ENCODE measurements at places on chromosomes 3 and 15. TPM values are rescaled to one million over a fixed set of nuclear protein-coding genes. Genes with fewer than 3 reads are reported as not detected.

FAM81A gene
- 1.1 TPM for total RNA-seq

SMCO1 gene
- not detected for total RNA-seq

TF gene
- total RNA-seq = 0.12 TPM

HES1 gene
- 37.8 TPM for total RNA-seq

LYZL4 gene
- not detected for total RNA-seq

CCRL2 gene
- not detected for total RNA-seq

NMNAT3 gene
- total RNA-seq = 1.9 TPM

DNA sequence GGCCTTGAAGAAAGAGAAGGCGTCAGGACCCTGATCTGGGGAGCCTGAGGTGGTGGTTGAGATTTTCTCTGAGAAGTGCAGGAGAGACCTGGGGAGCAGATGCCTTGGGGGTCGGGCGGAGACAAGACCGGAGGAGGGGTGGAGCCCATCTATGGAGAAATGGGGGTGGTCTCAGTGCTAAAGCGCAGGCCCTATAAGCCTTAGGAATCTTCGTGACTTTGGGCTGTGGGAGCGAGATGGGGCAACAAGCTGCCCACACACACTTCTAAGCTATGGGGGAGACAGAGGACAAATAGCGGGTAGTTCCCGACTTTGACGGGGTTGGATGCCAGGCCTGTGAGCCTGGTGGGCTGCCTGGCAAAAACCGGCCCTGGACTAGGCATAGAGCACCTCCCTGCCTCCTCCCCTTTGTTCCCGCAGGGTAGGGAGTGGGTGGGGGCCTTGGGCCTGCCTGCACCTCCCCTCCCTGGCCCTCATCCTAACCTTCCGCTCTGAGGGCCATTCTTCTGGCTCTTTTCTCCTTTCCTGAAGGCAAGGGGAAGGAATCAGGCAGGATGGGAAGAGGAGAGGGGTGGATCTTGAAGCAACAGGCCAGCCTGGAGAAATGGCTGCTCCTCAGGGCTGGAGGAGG, 880 bp downstream of the NISCH start:
- H3K36me3 ChIP-seq = peaks cover 31% of the 10 kb centered on the region
- H3K27me3 ChIP-seq = no peaks in the 10 kb centered on the region

DNA sequence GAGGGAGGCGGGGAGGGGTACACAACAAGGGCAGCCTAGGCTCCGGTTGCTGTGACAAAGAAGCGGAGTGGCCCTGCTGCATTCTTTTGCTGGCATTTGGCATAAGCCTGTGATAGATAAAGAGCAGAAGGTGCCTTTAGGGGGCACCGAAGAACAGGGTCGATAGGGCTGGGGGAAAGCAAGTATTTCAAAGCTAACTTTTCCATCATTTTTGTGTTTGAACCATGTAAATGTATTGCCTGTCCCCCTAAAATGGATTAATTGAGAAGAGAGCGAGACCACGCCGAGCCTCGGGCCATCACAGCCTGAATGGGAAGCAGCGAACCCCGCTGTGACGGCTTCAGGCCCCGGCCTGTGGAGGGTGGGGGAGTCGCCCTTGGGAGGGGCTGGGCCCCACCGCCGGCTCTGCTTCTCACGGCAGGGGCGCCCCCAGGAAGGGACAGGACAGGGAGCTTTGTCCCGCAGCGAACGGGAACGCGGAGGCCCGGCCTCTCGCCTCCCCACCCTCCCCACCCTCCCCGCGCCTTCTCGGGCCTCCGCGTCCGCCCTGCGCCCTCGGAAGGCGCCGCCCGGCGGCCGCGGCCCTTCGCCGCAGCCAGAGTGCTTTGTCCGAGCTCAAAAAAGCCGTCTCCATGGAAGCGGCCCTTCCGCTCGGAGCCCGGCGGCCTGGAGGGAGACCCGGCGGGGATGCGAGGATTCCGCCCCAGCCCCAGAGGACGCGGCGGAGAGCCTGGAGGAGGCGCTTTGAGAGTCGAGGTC, 32.4 kb upstream of the ALDH1L1 start:
- peaks cover 22% of the 10 kb centered on the region for H3K4me1 ChIP-seq
- H3K27ac ChIP-seq = no peak overlapping the region
- no peaks in the 10 kb centered on the region for H3K36me3 ChIP-seq

GRCh38 chr15:42324308-42324707, 35.0 kb upstream of the CAPN3 start:
- DNase-seq = no peak
- H3K4me3 ChIP-seq = no peak overlapping the region
- H3K4me1 ChIP-seq = no peaks in the 10 kb centered on the region
- no peaks in the 10 kb centered on the region for H3K27me3 ChIP-seq

GRCh38 chr3:126345641-126346460, 11.4 kb downstream of the KLF15 start:
- H3K4me3 ChIP-seq = no peak overlapping the region
- no peak overlapping the region for H3K27ac ChIP-seq
- no peaks in the 10 kb centered on the region for H3K4me1 ChIP-seq
- no peak for DNase-seq

- H3K27me3 ChIP-seq = no peaks in the 10 kb centered on the region
- H3K36me3 ChIP-seq = no peaks in the 10 kb centered on the region
- no peak for DNase-seq
- H3K4me1 ChIP-seq = peaks cover 4% of the 10 kb centered on the region
Observed at GRCh38 chr3:126356373-126357264, 589 bp downstream of the KLF15 start.

- no peak for DNase-seq
- no peaks in the 10 kb centered on the region for H3K4me1 ChIP-seq
- H3K27me3 ChIP-seq = peaks cover 9% of the 10 kb centered on the region
- H3K4me3 ChIP-seq = no peak overlapping the region
Observed at GRCh38 chr3:76917436-76917835, 122.5 kb upstream of the ROBO2 start.

Measured in MCF 10A (cell line).